NCI-H146 (cell line): ENCODE measurements at places on chromosomes 16 and 17.
A peak's percentile ranks its signal among the peaks of the same experiment; 100 is the strongest.

- DNase-seq, result no peak
Measured at GRCh38 chr16:6863135-6863534, 469.5 kb upstream of the RBFOX1 start.

DNA sequence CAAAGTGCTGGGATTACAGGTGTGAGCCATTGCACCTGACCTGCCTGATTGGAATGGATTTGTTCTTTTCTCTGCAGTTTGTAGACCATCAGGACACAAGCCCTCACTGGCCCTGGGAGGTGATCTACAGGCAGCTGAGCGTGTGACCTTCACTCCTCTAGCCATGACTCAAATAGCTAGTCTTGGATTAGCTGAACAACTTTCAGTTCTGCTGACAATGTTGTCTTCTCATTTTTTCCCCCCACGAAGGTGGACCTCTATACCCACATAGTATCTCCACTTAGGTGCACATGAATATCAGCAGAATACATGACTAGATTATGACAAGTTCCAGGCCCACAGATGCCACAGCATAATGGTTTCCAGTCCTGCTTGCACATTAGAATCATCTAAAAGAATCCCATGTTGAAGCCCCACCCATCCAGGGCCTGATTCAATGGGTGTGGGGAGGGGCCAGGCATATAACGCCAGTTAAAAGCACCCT, 36.8 kb downstream of the HS3ST3B1 start:
- DNase-seq, result no peak

DNA sequence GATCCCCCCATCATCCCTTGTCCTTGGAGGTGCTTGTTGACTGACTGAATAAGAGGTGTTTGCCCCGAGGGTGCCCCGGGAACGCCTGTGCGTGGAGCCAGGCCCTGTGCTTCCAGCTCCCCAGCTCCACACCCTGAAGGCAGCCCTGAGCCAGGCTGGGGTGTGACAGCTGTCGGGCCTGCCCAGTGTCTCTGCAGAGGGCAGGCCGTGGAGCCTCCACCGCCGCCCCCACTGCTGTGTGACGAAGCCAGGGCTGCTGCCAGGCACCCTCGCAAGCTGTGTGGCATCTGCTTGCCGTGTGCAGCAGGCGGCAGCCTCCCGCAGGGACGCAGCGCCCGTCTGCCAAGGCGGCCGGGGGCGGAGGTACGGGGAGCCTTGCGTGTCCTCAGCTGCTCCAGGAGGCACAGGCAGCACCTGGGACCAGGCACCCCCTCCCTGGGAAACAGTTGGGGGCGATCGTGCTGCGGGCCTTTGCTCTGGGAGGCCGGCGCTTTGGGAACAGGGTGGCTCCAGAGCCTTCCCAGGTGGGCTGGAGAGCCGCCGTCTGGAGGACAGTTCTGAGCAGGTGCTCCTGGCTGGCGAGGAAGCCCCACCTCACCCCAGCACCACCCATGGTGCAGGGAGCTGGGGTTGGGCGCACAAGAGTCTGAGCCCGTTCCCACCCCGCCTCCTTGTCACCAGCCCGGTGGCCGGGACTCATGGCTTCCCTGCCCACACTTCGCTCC, 26.6 kb downstream of the GSE1 start:
- DNase-seq, result no peak

DNA sequence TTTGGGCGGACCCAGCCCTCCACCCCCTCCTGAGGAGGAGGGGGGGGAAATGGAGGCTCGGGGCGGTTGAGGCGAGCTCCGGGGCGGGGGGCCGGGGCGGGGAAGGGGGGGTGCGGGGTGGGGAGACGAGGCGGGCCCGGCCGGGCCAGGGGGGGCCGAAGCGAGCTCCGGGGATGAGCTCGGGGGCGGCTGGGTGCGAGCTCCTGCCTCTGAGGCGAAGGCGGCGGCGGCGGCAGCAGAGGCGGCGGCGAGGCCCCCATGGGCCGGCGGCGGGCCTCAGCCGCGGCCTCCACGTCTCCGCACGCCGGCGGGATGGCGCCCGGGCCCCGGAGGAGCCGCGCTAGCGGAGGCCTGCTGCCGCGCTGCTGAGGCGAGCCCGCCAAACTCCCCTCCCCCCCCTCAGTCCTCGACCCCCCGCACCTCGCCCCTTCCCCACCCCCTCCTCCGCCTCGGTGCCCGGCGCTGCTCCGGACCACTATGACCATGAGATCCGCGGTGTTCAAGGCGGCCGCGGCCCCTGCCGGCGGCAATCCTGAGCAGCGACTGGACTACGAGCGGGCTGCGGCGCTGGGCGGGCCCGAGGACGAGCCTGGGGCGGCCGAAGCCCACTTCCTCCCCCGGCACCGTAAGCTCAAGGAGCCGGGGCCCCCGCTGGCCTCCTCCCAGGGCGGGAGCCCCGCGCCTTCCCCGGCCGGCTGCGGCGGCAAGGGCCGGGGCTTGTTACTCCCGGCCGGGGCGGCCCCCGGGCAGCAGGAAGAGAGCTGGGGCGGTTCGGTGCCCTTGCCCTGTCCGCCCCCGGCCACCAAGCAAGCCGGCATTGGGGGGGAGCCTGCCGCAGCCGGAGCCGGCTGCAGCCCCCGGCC, 596 bp downstream of the MSL1 start:
- DNase-seq, result peak; percentile 59

GRCh38 chr17:79114458-79115301, 40.1 kb downstream of the ENGASE start:
- peak; percentile 87 for DNase-seq

DNA sequence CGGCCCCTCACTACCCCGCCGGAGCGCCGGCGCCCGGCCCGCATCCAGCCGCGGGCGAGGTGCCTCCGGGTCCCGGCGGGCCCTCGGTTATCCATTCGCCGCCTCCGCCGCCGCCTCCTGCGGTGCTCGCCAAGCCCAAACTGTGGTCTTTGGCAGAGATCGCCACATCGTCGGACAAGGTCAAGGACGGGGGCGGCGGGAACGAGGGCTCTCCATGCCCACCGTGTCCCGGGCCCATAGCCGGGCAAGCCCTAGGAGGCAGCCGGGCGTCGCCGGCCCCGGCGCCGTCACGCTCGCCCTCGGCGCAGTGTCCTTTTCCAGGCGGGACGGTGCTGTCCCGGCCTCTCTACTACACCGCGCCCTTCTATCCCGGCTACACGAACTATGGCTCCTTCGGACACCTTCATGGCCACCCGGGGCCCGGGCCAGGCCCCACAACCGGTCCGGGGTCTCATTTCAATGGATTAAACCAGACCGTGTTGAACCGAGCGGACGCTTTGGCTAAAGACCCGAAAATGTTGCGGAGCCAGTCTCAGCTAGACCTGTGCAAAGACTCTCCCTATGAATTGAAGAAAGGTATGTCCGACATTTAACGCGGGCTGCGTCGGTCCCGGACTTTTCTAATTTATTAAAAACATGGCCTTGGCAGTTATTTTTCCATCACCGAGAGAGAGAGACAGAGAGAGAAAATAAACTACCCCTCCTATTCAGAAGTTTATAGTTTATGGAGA, 2.8 kb downstream of the IRX5 start:
- no peak for DNase-seq

GRCh38 chr16:8943966-8944759, 19.5 kb downstream of the USP7 start:
- no peak for DNase-seq

GRCh38 chr17:80879723-80880647, 111.7 kb upstream of the CHMP6 start:
- no peak for DNase-seq

- peak; percentile 56 for DNase-seq
Measured at GRCh38 chr17:62652251-62653001, 25.0 kb downstream of the MRC2 start.

GRCh38 chr16:81185416-81185815, 53.1 kb upstream of the BCO1 start:
- no peak for DNase-seq

DNA sequence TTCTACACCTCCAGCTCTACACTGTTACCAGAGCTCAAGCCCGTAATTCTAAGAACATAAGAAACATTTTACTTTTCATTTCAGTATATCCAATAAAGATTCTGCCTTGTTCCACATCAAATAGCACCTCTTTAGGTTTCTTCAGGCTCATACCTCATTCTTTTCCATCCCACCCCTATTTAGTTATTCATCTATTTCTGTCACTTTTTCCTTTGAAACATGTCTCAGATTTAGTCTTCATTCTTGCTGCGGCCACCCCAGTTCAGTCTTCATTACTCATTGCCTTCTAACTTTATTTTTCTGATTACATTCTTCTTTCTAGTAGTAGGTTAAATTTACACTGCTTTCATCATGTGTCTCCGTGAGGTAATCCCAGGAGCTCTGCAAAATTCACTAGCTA, 33.5 kb downstream of the PPM1E start:
- no peak for DNase-seq

- no peak for DNase-seq
Measured at GRCh38 chr17:65449495-65449894, 112.0 kb downstream of the AXIN2 start.

- DNase-seq, result no peak
Measured at GRCh38 chr17:75850928-75851692, 4.0 kb downstream of the WBP2 start.

DNA sequence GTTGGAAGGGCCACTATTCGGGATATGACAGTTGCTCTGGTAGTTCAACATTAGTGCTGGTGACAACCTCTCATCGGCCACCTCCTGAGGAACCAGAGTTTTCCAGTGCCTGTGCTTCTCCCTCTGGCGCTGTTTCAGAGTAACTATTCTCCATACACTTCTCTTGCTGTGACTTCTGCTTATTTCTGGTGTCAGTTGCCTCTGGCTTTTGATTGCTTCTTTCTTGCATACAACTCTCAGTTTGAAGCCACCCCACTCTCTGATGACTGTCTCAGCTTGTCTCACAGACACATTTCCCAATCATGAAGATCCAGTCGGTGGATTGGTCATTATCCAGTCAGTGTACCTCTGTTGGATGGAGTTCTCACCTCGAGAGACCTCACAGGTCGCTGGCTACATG, 3.4 kb upstream of the TM4SF5 start:
- DNase-seq, result no peak

- no peak for DNase-seq
Measured at GRCh38 chr16:68365167-68365817, 54.5 kb downstream of the PRMT7 start.

- no peak for DNase-seq
Measured at GRCh38 chr17:21171309-21171922, 42.5 kb downstream of the TMEM11 start.

DNA sequence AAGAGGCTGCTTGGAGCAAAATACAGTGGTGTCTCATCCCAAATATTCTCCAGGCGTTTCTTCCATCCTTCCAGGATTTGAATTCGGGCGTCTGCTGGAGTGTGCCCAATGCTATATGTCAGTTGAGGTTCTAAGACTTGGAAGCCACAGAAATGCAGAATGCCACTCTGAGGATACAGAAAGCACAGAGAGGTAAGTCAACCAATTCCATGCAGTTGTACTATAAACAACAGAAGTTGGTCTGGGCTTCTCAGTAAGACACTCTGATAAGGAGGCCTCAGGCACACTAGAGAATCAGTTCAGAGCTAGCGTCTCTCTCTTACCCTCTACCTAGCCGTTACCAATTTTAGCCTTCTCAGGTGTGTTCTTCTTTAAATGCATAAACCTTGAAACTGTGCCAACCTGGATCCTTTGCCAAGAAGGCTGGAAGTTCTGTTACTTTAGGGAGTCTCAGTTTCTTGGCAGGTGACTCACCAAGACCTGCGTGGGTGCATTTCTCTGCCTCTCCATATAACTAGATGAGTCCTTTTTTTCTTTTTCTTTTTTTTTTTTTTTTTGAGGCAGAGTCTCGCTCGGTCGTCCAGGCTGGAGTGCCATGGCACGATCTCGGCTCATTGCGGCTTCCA, 15.1 kb downstream of the NQO1 start:
- DNase-seq, result no peak

GRCh38 chr16:74565378-74565777, 41.5 kb downstream of the GLG1 start:
- DNase-seq, result no peak

DNA sequence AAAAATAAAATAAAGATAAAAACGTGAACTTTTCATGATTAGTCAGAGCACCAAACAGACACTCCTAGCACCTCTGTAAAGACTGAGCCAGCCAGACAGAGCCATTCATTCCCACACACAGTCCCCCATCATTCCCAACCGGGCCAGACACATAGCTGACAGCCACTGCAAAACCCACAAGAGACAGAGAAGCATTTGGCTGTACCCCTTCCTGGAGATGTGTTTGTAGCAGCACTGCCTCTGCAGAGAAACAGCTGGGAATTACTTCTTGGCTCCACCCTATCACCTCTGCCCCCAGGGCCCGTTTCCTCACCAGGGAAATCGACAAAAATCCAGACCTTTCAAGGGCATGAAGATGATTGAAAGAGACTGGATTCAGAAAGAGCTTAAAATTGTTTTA, 46.4 kb downstream of the MYH11 start:
- no peak for DNase-seq

- DNase-seq, result no peak
Measured at GRCh38 chr16:49806446-49806845, 49.5 kb downstream of the ZNF423 start.

GRCh38 chr17:67095803-67096202, 51.4 kb downstream of the CACNG1 start:
- DNase-seq, result no peak

DNA sequence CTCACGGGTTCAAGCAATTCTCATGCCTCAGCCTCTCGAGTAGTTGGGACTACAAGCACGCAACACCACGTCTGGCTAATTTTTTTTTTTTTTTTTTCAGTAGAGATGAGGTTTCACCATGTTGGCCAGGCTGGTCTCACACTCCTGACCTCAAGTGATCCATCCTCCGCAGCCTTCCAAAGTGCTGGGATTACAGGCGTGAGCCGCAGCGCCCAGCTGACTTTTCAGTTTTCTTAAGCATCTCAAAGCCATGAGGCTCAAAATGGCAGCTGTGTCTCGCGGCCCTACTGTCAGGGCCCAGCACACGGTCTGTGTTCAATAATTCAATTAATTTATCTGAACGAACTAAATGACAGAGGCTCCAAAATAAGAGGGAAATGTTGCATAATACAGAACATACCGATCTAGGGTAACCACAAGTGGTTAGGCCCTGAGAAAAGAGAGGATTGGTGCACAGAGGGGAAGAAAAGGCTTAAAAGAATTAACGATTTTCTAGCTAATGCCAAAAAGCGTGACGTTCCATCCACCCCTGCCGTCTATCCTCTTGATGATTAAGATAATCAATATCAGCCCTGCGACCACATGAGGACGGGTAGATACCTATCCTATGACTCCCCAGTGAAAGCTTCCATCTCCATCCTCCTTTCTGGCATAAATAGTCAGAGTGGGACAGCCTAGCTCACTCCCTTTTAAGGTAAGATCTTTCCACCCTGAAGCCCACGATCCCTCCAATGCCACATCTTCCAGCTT, 136.9 kb downstream of the SLC39A11 start:
- DNase-seq, result no peak

DNA sequence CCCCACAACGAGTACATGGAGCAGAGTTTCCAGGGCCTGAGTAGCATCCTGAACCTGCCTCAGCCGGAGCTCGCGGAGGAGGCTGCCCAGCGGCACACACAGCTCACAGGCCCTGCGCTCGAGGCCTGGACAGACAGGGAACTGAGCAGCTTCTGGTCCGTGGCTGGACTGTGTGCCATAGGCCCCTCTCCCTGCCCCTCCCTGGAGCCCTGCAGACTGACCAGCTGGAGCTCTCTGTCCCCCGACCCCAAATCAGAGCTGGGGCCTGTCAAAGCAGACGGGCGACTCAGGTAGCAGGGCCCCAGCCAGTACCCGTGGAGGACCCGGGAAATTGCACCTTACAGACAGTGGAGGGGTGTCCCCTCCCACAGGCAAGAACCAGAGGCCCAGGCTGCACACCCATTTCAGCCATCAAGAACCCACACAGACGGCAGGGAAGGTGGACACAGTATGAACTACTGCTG, 13.0 kb downstream of the MRPL27 start:
- no peak for DNase-seq
